Activated CD8-positive, alpha-beta T cell treated with anti-CD3 and anti-CD28 coated beads for 36 hours (primary cell): ENCODE measurements at places on chromosomes 5 and 9. TPM values are rescaled to one million over a fixed set of nuclear protein-coding genes. Genes with fewer than 3 reads are reported as not detected.

- no peak overlapping the region for H3K4me3 ChIP-seq
- peaks cover 7% of the 10 kb centered on the region for H3K36me3 ChIP-seq
- no peaks in the 10 kb centered on the region for H3K27me3 ChIP-seq
- no peak overlapping the region for H3K27ac ChIP-seq
Observed at GRCh38 chr9:112819635-112820496, 69.3 kb downstream of the SNX30 start.

- peaks cover 49% of the 10 kb centered on the region for H3K4me1 ChIP-seq
- peak; percentile 89 for DNase-seq
- H3K27me3 ChIP-seq = no peaks in the 10 kb centered on the region
- H3K36me3 ChIP-seq = peaks cover 29% of the 10 kb centered on the region
- H3K4me3 ChIP-seq = peak within 1 kb of the TSS; percentile 89
Observed at GRCh38 chr9:100352727-100353505, at the start of gene TEX10. Gene TEX10, minus strand, starts transcription at chr9:100352942. Its CDS starts 3,579 bp downstream, at chr9:100349363.

DNA sequence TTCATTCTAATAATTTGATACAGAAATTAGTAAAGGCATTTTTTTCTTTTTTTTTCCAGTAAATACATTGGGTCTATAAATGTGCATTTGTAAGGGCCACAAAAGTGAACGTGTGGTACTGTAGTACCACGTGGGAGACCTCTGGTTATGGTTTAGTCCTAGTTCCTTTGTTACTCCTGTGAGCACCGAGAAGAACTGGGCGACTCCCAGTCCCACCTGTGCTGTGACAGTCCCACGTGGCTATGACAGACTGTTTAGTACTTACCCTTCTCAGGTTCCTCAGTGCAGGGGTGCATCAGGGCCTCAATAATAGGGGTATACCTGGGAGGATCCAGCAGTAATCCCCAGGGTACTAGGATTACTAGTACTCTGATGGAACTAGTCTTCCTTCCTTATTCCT is 49.3 kb downstream of the LRRC70 start:
- no peak overlapping the region for H3K4me3 ChIP-seq
- no peak for DNase-seq
- no peak overlapping the region for H3K27ac ChIP-seq
- H3K36me3 ChIP-seq = peaks cover 2% of the 10 kb centered on the region

DNA sequence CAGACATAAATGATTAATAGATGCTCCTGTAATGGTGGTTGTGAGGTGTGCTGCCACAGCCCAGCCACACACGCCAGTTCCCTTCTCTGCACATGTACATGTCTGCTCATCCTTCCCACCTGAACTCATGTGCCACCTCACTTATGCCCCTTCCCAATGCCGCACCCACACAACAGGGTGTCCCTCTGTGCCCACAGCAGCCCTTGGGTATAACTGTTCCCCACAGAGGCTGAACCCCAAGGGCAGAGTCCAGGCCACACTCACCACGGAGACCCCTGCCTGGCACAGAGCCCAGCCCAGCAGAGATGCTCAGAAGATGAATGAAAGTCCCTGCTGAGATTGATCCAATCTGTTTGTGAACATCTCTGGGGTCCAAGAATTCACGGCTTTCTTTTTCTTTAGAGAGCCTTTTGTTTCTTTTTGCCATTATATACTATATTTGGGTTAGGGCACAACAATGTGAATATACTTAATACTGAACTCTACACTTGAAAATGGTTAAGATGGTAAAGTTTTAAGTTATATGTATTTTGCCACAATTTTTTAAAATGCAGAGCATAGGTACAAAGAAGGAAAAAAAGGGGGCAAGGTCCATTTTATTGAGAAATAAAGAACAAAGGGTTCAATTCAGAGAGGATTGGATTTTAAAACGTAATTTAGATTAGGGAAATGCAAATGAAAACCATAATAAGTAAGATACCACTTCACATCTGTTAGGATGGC is 29.6 kb downstream of the IRF1 start:
- peaks cover 28% of the 10 kb centered on the region for H3K36me3 ChIP-seq
- H3K4me1 ChIP-seq = peaks cover 87% of the 10 kb centered on the region
- no peak for DNase-seq
- peak overlapping the region; percentile 94 for H3K27ac ChIP-seq
- H3K27me3 ChIP-seq = no peaks in the 10 kb centered on the region

DNA sequence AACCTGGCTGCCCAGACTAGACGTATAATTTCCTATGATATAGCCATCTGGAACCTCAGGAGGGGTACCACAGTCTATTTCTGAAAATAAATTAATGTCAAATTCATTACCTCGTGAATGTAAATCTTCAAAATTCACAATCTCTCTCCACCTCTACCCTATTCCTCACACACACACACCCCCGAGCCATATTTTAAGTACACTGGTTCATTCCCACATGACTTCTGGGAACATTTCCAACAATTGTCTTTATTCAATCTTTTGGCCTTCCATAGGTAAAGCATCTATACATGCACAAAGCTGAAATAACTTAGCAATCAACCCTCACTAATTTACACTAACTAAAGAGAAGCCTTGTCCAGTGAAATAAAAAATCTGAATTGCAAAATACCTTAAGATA is 32.7 kb downstream of the SUSD1 start:
- no peak for DNase-seq
- H3K4me1 ChIP-seq = no peaks in the 10 kb centered on the region
- no peak overlapping the region for H3K4me3 ChIP-seq
- no peaks in the 10 kb centered on the region for H3K27me3 ChIP-seq
- H3K36me3 ChIP-seq = peaks cover 5% of the 10 kb centered on the region

DNA sequence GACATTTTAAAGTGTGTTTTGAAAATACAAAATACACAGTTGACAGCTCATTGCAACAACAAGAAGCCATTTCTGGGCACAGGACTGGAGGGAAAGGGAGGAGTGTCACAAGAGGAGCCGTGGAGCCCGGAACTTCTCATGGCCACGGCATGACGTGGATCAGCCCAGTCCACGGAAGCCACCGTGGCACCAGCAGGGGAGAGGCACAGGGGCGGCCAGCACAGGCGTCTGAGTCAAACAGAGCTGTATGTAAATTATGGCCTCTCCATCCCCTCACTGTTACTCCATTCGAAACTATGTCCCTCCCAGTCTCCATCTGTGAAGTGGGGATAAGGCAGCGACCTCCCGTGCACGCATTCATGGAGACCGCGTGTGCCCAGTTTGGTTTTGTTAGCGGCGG is 165.6 kb upstream of the IRX2 start:
- H3K36me3 ChIP-seq = no peaks in the 10 kb centered on the region
- H3K27me3 ChIP-seq = no peaks in the 10 kb centered on the region
- H3K4me1 ChIP-seq = no peaks in the 10 kb centered on the region
- DNase-seq = no peak

GRCh38 chr5:78974011-78974410 is 11.1 kb downstream of the ARSB start:
- DNase-seq = no peak
- no peaks in the 10 kb centered on the region for H3K36me3 ChIP-seq
- peaks cover 7% of the 10 kb centered on the region for H3K4me1 ChIP-seq
- H3K27ac ChIP-seq = no peak overlapping the region
- no peaks in the 10 kb centered on the region for H3K27me3 ChIP-seq

DNA sequence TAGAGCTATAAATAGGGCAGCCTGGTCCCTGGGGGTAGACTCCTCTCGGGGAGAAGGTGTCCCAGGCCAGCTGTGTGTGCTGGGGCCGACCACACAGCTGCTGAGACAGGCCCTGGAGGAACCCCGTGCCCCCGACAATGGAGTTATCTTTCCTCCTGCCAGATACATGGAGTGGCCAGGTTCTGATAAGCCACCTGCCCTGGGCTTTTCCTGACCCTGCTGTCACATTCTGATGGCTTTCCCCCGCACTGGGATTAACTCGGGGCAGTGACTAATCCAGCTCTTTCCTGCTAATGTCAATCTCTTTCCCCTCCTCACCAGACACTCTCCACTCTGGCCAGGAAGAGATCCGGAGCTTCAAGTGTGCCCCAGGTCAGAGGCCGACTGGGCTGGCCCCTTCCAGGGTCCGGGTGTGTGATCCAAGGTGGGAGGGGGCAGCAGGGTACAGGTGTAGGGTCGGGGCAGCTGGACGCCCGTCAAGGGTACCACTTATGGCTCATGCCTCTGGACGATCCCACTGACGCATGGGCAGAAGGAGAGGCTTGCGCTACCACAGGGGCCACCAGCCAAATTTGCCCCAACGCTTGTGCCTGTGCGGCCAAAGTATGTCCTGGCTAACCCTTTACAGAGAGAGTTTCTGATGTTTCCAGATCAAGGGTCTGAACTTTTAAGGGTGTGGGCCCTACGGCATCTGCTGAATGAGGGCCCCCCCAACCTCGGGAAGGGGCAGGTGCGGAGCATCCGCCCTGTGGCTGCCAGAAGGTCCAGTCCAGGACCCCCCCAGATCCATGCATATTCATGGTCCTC is 20.6 kb upstream of the COL5A1 start:
- no peak for DNase-seq
- no peak overlapping the region for H3K4me3 ChIP-seq
- no peaks in the 10 kb centered on the region for H3K27me3 ChIP-seq

DNA sequence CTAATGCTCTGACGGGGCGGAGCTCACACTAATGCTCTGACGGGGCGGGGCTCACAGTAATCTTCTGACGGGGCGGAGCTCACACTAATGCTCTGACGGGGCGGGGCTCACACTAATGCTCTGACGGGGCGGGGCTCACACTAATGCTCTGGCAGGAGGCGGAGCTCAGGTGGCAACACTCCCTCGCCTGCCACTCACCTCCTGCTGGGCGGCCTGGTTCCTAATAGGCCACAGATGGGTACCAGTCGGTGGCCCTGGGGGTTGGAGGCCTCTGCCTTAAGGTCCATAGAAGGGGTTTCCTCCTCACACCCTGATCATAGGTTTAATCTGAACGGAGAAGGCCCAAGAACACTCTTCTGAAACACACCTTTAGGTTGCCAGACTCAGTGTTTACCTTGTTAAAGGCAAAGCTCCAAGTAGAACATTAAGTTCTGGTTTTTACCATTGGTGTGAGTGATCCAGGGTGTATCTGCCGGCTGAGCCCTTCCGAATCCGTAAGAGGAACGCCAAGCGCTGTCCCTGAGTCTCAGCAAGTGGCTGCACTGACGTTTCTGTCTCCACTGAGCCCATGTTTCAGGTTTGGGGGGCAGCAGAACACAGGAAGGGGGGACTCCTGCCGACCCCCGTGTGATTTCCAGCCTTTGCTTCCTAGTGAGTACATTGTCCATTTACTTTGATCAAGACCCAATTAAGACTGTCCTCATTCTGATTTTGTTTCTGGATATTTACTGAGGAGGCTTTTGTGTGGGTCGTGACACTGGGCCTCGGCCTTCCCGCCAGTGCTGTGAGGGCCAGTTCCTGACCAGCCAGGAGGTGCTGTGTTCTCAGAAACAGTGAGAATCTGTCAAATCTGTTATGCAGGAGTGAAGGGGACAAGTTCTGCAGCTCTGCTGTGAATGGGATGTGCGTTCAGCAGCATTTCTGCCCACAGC is 24.6 kb upstream of the LRRC14B start:
- H3K27me3 ChIP-seq = no peaks in the 10 kb centered on the region
- DNase-seq = no peak
- no peak overlapping the region for H3K27ac ChIP-seq

DNA sequence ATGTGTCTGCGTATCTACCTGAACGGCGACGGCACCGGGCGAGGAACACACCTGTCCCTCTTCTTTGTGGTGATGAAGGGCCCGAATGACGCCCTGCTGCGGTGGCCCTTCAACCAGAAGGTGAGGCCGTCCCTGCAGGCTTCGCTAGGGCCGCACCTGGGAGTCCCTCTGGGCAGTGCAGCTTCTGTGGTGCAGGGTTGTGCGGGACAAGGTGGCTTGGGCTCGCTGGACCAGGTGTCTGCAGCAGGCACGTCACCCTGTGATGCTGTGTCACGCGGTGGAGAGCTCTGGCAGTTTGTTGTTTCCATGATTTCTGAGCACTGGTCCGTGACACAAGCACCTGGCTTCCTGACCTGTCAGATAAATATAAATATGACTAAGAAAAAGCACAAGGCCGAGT is 20.7 kb downstream of the FBXW5 start:
- DNase-seq = no peak
- peaks cover 30% of the 10 kb centered on the region for H3K36me3 ChIP-seq
- H3K4me1 ChIP-seq = no peaks in the 10 kb centered on the region
- no peaks in the 10 kb centered on the region for H3K27me3 ChIP-seq
- H3K27ac ChIP-seq = no peak overlapping the region

DNA sequence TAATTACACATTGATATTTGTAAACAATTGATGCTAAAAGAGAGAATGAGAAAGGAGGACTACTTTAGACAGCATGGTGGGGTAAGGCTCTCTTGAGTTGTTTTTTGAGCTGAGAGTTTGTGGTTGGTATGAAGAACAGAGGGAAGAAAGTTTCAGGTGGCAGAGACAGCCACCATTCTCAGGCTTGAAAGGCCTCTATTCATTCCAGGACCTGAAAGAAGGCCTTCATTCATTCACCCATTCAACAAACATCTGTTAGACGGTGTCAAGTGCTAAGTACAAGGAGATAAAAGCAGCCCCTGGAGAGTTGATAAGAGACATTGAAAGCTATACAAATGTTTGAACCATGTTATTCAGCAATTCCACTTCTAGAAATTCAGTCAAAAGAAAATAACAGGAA is 21.7 kb upstream of the ADAM19 start:
- H3K36me3 ChIP-seq = peaks cover 5% of the 10 kb centered on the region
- H3K27ac ChIP-seq = peak overlapping the region; percentile 74
- H3K4me3 ChIP-seq = no peak overlapping the region
- H3K4me1 ChIP-seq = peaks cover 83% of the 10 kb centered on the region
- peaks cover 5% of the 10 kb centered on the region for H3K27me3 ChIP-seq

DNA sequence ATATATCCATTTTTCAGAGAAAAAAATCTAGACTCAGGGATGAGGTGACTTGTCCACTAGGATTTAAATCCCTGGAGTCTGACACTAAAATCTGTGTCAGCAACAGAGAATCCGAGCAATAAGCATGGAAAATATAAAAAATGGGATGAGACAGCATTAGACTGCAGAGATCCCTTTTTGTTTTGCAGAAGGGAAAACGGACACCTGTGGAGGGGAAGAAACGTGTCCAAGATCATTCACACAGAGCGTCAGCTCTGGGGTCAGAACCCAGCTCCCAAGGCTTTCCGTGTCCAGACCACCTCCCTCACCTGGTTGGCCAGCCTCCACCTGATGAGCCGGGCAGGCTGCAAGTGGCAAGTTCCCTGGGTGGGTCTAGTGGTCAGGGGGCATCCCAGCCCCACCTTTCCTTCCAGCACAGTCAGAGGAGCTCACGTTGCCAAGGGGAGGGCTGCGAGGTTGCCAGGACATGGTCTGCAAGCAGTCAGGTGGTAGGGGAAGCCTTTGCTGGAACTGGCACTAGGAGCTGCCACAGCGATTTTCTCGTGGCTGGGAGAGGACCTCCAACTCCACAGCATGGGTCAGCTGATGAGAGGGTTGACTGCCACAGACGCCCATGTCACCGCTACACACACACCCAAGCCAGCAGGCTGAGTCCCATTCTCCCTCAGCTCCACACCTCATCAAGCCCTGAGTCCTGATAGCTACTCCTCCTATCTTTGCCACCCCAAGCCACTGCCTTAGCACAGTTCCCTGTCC is 65.9 kb upstream of the CPLX2 start:
- no peaks in the 10 kb centered on the region for H3K36me3 ChIP-seq
- H3K4me1 ChIP-seq = no peaks in the 10 kb centered on the region
- no peak overlapping the region for H3K27ac ChIP-seq

GRCh38 chr5:122902263-122902662 is 56.9 kb downstream of the SNX24 start:
- peaks cover 4% of the 10 kb centered on the region for H3K27me3 ChIP-seq
- H3K4me1 ChIP-seq = peaks cover 13% of the 10 kb centered on the region
- no peaks in the 10 kb centered on the region for H3K36me3 ChIP-seq
- no peak overlapping the region for H3K27ac ChIP-seq

The FBXL7 gene
- not detected for total RNA-seq

The SLC6A7 gene
- total RNA-seq = not detected

The MYOZ3 gene
- 0.11 TPM for total RNA-seq

The SPAG8 gene
- total RNA-seq = 0.63 TPM

The LECT2 gene
- not detected for total RNA-seq

The DCAF10 gene
- total RNA-seq = 14.7 TPM

The TAF1L gene
- total RNA-seq = not detected

The GNAQ gene
- 17.8 TPM for total RNA-seq

The SPATA31C1 gene
- total RNA-seq = not detected
